Stimulated activated CD4-positive, alpha-beta T cell treated with anti-CD3 and anti-CD28 coated beads, TNF-alpha, amount 100 ng/mL, for 4 hours (primary cell): ENCODE measurements at places on chromosomes 7 and 10.

DNA sequence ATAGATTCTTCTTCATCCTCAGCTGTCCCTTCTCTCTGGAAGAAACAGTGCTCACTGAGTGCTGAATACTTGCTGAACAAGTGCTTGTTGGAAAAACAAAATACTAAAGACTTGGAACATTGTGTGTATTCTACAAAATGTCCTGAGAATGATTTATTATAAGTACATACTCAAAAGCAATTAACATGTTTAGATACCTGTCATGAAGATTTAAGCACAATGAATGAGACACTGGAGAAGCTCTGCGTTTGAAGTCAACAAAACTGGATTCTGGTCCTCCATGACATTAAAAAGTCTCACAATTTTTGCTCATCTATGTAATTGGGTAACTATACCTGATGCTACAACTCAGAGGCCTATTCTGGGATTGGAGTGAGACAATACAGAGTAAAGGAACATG lies 34.8 kb upstream of the LAMB1 start:
- no peak for DNase-seq

DNA sequence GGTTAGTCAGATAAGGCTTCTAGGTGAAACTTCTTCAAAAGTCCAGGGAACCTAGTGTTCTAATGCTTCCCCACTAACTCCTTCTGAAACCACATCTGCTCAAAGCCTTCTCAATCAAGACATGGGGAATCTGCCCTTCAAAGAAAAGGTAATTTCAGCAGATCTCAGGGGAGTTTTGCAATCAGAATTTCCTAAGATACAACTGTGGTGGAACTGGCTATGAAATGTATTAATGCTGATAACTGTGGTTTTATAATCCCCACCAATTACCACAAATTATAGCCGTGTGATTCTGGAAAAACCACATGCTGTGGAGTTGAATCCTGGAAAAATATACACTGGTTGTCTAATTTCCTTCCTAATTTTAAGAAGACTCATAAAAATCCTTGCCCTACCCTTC lies 233.8 kb downstream of the SORCS1 start:
- DNase-seq = no peak

- no peak for DNase-seq
These were observed 92.6 kb downstream of the RGS10 start for GRCh38 chr10:119449760-119450461.

GRCh38 chr7:17434841-17435692 lies 136.6 kb downstream of the AHR start:
- DNase-seq = no peak

GRCh38 chr10:123357421-123357930 lies 203.3 kb downstream of the BUB3 start:
- no peak for DNase-seq

- no peak for DNase-seq
These were observed 32.0 kb downstream of the GNA12 start for GRCh38 chr7:2812114-2812487.

DNA sequence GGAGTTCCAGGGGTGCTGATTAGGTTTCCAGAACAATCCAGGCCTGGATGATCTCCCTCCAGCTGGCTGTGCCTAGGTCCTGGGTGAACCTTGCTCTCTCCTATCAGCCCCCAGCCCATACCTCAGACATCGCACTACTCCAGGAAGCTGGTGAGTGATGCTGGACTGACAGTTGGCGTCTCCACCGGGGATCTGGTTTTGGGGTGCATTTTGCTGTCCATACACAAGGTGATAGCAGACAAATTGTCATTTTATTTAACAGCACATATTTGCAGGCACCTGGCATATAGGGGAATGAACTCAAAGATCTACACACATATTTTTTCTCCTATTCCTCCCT lies 601.2 kb downstream of the LRMDA start:
- no peak for DNase-seq

DNA sequence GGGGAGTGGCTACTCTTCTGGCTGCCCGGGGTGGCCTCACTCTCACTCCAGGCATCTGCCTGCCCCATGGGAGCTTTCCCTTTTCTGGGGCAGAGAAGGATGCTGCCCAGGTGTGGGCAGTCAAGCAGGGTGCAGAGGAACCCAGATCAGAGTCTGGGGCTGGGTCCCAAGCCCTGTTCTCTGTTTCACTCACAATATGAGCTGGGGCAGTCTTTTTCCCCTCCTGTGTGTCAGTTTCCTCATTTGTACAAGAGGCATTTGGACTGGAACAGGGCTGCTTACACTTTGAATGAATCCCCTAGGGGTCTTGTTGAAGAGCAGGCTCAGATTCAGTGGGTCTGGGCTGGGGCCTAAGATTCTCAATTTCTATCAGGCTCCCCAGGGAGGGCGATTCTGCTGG lies 38.4 kb upstream of the AQP1 start:
- DNase-seq = no peak

- DNase-seq = no peak
These were observed 505.6 kb downstream of the HTR7 start for GRCh38 chr10:90352288-90352687.

- no peak for DNase-seq
These were observed 3.6 kb downstream of the CCDC71L start for GRCh38 chr7:106657085-106657991.
